ENCODE measurements at places on chromosomes 5 and 9.

- DNase-seq: no peak
Observed at GRCh38 chr5:149261246-149261645, 10.4 kb upstream of the AFAP1L1 start.

DNA sequence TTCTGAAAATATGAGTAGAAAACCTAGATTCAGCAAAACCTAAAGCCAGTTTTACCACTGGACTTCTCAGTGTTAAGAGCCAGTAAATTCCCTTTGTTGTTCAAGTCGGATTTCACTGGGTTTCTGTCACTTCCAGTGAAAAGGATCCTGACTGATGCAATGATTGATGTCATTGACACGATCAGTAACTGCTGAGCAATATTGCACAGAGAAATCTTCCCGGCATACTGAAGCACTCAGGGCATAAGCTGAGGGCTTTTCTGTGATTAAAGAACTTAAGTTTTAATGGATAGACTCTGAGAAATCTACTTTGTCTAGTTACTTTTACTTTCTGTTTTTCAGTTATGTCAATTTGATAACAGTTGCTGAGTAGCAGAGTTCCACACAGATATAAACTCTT, 61.9 kb downstream of the DENND1A start:
- DNase-seq: no peak

DNA sequence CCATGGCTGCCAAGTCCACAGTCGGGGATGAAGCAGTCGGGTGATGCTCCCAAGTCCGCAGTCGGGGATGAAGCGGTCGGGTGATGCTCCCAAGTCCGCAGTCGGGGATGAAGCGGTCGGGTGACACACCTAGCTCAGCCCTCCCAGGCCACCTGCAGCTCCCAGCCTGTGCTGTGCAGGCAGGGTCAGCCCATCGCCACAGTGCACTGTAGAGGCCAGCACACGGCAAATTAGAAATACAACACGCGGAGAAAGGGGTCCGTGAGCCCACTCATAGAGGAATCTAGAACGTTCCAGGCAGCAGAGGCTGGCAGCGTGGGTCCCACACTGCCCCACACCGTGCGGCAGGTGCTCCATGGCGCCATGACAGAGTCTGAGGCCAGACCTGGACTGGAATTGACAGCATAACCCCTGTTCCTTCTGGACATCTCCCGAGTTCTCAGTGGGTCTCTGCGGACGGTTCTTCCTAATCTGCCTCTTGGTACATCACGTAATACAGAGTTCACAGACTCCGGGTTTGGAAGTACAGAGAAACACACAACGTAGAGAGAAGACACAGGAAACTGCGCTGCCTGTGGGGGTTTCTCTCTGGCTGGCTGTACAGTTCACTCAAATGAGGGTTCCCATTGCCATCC, 7.7 kb upstream of the EXOC3 start:
- DNase-seq: no peak

GRCh38 chr5:146158255-146158654, 24.2 kb downstream of the LARS1 start:
- no peak for DNase-seq

DNA sequence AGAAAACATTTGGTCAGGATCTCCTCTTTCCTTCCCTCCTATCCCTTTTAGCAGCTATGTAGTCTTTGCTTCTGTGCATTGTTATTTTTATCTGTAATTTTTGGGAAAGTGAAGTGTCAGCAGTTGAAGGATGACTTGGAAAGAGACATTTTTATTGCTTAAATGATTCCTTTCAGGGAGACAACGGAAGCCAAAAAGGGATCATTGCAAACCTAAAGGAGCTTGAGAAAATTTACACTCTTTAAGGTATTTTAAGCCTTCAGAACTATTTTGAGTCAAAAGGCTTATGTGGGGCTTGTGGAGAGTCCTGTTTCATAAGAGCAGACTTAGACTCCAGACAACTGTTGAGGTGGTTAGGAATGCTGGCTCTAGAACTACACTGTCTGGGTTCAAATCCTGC, 281.6 kb downstream of the KIF4B start:
- no peak for DNase-seq

- no peak for DNase-seq
Observed at GRCh38 chr5:94196953-94197352, 421.5 kb downstream of the KIAA0825 start.

DNA sequence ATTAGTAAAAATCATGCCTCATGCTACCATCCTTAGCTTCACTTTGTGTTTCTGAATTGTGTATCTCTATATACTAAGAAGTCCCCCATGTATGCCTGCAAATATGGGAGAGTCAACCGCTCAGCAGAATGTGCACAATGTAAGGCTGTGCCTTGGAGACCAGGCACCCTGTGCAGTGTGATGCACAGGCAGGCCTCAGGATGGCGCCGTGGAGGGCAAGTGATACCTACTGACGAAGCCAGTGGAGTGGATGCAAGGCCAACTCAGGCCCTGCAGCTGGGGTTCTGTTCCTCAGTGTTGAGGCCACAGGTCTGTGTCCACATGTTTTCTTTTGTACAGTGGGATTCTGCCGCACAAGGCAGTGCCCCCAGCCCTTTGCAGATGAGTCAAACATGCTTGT, 28.4 kb downstream of the SYK start:
- no peak for DNase-seq

DNA sequence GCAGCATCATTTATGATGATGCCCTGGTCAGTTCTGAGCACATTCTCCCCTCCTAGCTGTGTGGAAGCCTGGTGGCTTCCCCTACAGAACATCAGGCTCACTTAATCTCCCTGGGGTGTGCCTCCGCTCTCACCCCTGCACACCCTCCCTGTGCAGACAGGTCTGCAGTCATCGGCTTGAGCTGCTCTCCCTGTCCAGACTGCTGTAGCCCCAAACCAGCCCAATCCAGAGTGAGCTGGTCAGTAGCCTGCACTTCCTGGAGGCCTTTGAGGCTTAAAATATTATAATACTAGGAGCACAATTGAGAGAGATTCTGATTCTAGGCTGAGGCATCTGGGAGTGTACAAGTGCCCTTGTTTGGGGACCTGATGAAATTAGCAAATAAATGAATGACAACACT, 60.2 kb downstream of the PPARGC1B start:
- DNase-seq: no peak

GRCh38 chr5:159003045-159004030, 96.4 kb downstream of the EBF1 start:
- no peak for DNase-seq

- DNase-seq: no peak
Observed at GRCh38 chr9:109604131-109604530, 106.0 kb upstream of the PTPN3 start.

- DNase-seq: no peak
Observed at GRCh38 chr5:157845914-157846598, 12.9 kb downstream of the CLINT1 start.

GRCh38 chr9:84919440-84919839, 249.9 kb downstream of the NTRK2 start:
- DNase-seq: no peak

- no peak for DNase-seq
Observed at GRCh38 chr5:146072595-146072994, 32.8 kb downstream of the PLAC8L1 start.

DNA sequence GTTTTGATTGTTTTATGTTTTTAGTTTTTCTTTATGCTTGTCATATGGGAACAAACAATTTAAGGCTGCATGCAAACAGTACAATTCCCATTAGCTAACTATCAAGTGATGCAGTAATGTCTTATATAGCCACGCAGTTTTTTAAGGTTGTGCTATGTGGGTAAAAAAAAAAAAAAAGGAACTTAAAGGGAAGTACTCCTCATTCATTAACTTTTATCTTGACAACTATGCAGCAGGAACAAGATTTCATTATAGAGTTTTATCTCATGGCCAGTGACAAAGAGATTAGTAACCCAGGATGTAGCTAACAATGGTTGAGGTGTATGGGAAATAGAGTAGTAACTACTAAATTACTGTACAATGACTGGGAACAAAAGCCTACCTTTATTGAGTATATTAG, 1008.2 kb upstream of the CDH9 start:
- DNase-seq: no peak

DNA sequence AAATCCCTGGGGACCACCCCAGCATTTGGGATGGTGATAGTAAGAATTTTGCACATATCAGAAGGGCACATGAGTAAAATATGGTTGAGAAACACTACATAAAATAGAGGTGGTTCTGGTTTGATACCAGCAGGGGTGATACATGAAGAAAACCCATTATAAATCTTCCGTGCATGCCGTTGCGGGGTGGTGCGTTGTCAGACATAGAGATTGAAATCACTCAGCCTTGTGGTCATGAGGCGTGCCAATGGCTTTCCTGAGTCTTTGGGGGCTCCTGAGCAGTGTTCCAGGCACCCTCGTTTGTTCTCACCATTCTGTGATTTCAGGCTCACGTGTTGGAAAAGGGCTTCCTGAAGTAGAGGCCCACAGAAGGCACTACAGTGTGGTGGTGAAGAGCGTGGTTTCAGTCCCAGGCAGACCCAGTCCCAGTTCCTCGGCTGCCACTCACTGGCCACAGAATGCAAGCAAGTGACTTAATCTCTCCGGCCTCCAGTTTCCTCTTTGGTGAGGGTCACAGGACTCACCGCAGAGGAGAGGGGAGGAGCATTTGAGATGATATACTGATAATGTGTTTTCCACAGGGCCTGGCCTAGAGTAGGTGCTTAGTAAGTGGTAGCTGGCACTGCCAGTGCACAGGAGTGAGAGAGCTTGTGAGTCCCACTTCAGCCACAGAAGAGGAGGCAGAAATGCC, 20.5 kb upstream of the GLRX start:
- peak; percentile 56 for DNase-seq

- DNase-seq: no peak
Observed at GRCh38 chr5:96997265-96997859, 61.5 kb downstream of the LNPEP start.

- DNase-seq: no peak
Observed at GRCh38 chr5:35788724-35789123, 68.0 kb upstream of the IL7R start.

- DNase-seq: no peak
Observed at GRCh38 chr9:134325813-134326723, at the start of gene RXRA. RXRA (plus strand) TSS chr9:134326455; CDS start chr9:134326632, 177 bp downstream.

GRCh38 chr5:127029581-127030258, 638 bp downstream of the MARCHF3 start:
- DNase-seq: no peak

- DNase-seq: no peak
Observed at GRCh38 chr9:87663556-87663955, 62.4 kb upstream of the CTSL start.

- no peak for DNase-seq
Observed at GRCh38 chr9:6640268-6641051, 5.1 kb downstream of the GLDC start.

- no peak for DNase-seq
Observed at GRCh38 chr9:131954299-131954698, 125.4 kb downstream of the MED27 start.

DNA sequence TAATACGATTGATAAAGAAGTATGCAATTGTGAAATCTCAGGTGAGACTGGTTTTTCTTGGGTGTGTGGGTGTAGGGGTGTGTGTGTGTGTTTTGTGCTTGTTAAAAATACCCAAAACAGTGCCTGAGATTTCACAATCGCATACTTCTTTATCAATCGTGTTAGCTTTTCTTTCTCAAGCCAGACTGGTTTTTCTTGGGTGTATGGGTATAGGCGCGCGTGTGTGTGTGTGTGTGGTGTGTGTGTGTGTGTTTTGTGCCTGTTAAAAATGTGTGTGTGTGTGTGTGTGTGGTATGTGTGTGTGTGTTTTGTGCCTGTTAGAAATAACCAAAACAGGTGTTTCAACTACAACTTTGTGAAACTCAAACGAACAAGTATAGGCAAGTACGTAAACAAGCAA, 53.7 kb downstream of the CERT1 start:
- no peak for DNase-seq

- no peak for DNase-seq
Observed at GRCh38 chr9:20373263-20373662, 249.0 kb downstream of the MLLT3 start.

DNA sequence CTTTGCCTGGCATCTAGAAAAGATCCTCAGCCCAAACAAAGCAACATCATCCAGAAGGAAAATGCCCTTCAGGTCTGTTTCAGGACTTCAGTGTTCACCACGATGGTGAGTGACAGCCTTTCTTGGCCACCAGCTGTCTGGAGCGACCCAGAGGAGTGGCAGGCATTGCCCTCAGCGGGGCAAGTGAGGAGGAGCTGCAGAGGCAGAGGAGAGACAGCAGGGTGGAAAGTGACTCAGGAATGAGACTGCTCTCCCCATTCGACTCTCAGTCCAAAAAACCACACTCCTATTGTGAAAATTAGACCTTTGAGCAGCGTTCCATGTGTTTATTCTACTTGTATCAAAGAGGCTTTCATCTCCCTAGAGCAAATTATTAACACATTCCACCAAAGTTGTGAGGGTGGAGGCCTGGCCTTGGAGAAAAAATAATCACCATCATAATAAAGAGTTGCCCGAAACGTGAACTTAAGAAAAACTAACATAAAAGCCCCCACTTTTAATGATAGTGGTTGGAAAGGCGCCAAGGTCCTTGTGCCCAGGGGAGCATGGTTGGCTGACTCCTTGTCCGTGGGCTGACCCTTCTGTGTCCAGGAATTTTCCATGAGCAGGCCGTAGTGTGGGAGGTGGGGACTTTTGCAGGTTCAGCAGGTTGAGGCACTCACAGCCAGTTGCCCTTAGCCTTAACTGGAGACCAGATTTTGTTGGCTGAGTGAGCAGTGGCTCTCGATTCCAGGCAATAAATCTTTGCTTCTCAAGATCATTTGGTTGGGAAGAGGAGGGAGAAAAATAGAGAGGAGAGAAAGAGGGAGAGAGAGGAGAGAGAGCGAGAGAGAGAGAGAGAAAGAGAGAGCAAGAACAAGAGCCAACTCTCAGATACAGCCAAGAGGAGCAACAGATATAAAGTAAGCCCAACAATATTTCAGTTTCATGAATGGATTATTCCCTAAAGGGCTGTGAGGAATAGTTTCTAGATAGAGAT, 125.9 kb upstream of the ANKRD55 start:
- DNase-seq: no peak

DNA sequence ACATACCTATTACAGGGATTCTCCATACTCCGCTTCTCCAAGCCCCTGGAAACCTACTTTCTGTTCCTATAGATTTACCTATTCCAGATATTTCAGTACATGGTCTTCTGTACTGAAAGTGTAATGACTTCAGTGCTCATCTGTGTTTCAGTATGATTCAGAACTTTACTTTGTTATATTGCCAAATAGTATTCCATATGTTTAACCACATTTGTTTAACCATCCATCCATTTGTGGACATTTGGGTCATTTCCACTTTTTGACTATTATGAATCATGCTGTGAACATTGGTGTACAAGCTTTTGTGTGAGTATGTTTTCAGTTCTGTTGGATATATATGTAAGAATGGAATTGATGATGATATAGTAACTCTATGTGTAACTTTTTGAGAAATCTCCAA, 188.9 kb downstream of the PDZD2 start:
- DNase-seq: no peak

GRCh38 chr5:16740066-16740810, 123.4 kb upstream of the RETREG1 start:
- no peak for DNase-seq

GRCh38 chr9:133707763-133708245, 30.3 kb downstream of the SARDH start:
- no peak for DNase-seq

DNA sequence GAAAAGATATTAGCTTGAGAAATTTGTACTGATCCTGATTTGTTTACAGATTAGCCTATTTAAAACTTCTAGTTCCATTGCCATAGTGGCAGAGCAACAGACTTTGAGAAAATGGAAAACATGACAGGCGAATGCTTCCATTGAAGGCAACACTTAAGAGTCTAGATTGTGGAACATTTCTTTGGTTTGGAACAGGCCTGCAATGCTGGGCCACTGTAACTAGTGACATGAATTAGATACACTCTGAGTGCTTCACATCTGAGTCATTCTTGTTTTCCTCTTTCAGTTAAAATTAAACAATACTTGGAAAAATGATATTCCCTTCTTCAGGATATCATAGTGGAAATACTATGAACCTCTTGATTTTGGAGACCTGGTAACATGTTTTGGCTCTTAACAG, 453.6 kb upstream of the TUSC1 start:
- DNase-seq: no peak

Measured in stimulated activated CD4-positive, alpha-beta T cell treated with anti-CD3 and anti-CD28 coated beads, Interleukin-15, amount 100 ng/mL, for 48 hours (primary cell).